ENCODE measurements at places on chromosomes 16 and 17.

GRCh38 chr16:72029567-72030271, 21.2 kb downstream of the DHODH start:
- DNase-seq: no peak

GRCh38 chr17:4679658-4680057, 24.3 kb downstream of the PELP1 start:
- DNase-seq: peak; percentile 43

DNA sequence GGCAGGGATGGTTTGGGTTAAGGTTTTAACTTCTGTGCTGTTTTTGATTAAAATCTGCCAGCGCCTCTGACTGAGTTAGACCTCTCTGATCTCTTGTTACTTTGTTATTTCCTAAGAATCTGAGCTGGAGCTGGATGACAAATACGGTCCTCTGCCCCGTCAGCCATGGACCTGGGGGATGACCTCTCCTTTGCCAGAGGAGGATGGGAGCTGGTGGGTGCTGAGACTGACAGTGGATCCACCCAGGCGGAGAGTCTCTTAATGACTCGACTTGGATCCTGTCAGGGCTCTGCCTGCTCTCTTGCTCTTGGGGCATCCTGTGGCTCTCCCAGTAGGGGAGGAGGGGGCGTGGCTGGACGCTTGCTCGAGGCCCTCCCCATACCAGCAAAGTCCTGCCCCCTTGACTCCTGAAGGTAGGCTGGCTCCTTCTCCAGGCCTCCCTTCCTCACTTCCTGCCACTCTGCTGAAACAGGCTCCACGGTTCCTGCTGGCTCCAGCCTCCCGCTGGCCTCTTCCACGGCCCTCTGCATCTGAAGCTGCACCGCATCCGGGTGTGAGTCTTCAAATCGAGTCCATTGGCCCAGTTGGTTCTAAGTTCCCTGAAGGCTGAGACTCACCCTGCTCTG, 24.8 kb upstream of the MAP3K14 start:
- DNase-seq: peak; percentile 88

- DNase-seq: no peak
These were observed 32.9 kb downstream of the SNX29 start for GRCh38 chr16:12009462-12009861.

DNA sequence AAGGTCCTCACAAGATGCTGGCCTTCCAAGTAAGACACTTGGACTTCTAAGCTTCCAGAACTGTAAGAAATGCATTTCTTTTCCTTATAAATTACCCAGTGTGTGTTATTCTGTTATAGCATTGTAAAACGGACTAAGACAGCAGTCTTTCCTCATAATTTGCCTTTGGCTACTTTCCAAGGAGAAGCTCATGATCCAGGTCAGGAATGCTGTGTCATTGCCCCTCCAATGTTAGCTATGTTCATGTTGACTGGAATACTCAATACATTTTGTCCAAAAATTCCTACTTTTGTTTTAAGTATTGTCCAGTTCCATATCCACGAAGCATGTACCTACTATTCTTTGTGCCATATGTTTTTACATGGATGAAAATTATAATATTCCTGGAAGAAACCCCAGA, 234.6 kb downstream of the HS3ST3A1 start:
- DNase-seq: no peak

DNA sequence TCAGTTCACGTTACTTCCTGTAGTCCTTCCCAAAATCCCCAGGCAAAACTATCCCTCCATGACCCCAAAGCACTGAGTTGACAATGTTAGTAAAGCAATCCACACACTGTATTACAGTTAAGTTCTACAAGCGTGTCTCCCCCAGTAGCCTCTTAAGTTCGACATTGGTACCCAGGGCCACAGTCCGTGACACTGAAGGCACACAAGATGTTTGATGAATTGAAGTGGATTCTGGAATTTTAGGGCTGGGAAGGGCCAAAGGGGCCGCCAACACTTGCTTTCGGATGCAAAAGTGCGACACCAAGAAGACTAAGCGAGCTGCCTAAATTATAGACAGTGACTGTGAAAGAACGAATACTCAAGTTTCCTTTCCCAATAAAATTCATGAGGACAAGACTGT, 1.5 kb downstream of the VPS35 start:
- no peak for DNase-seq

DNA sequence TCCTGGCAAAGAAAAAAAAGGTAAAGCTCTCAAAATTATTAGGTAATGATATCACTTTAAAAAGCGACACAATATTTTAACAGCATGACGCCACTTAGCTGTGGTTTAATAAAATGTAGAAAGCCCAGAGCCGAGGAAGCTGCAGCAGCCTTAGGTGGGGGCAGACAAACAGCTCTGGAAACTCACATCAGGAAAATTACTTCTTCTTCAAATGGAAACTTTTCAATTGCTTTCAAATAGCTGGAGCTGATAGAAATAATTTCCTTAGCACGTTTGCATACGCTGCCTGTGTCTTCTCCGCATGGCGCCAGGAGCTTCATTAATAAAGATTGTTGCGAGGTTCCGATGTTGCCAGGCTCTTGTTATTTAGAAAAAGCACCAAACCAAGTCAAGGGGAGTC, 835.3 kb upstream of the EEF2KMT start:
- no peak for DNase-seq

GRCh38 chr16:85851034-85851785, 47.8 kb upstream of the IRF8 start:
- DNase-seq: no peak

GRCh38 chr17:42920922-42921321, 20.3 kb downstream of the G6PC1 start:
- DNase-seq: no peak

GRCh38 chr17:15907290-15907689, 37.6 kb upstream of the ADORA2B start:
- DNase-seq: no peak

DNA sequence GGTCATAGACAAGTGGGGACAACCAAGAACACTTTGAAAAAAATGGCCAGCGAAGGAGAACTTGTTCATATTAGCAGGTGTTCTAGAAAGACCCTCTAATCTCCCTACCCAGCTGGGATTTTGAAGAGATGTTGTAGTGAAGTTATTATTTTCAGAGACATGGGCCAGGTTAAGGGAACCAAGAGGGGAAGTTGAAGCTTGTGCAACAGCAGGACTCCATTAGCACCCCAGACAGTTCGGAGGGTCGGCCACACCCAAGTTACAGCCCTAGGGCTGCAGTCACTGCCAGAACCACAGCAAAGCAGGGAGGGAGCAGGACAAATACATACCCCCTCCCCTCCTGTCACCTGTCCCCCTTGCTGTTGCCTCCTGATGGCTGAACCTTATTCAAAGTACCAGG, 42.3 kb downstream of the WSB1 start:
- no peak for DNase-seq

GRCh38 chr16:85523602-85524364, 89.3 kb upstream of the GSE1 start:
- DNase-seq: peak; percentile 33

DNA sequence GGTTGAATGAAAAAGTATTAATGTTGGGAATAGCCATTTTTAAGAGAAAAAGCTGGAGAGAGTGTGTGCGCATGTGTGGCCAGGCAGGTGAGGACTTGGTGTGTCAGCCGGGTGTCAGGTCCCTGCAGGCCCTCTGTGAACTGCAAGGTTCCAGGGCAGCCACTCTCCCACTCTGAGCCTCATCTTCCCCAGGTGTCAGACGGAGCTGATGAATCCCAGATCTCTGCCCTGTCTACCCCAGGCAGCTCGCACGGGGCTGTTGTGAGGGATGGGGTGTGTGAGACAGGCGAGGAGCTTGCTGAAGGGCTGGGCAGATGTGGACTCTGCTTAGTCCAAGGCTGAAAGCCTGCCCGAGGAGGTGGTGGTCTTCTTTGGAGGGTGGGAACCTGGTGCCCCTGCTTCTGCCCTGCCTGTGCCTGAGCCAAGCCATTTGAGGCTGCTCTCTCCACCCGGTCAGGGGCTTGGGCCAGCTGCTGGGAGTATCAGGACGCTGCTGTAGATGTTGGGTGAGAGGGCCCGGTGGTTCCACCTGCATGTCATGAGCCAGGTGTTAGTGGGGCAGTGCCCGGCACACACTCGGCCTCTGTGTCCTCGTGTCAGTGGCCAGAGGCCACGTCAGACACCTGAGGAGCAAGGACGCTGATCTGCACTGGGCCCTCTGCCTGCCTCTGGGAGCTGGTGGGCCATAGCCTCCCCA, 122.4 kb downstream of the RAB11FIP4 start:
- DNase-seq: no peak

GRCh38 chr17:14004927-14005620, 64.2 kb upstream of the COX10 start:
- DNase-seq: no peak

DNA sequence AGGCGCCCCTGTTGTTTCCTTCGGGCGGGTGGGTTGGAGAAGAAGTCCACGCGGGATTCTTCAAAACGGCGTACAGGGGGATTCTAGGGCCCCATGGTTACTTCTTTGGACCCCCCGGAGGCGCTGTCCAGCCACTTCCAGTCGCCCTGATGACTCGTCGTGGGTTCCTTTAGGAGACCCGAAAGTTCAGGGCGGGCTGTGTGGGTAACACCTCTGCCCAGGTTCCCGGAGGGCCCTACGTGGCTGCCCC, 716 bp upstream of the HIC1 start:
- DNase-seq: no peak

GRCh38 chr16:88736496-88736895, 30.2 kb downstream of the CTU2 start:
- DNase-seq: no peak

DNA sequence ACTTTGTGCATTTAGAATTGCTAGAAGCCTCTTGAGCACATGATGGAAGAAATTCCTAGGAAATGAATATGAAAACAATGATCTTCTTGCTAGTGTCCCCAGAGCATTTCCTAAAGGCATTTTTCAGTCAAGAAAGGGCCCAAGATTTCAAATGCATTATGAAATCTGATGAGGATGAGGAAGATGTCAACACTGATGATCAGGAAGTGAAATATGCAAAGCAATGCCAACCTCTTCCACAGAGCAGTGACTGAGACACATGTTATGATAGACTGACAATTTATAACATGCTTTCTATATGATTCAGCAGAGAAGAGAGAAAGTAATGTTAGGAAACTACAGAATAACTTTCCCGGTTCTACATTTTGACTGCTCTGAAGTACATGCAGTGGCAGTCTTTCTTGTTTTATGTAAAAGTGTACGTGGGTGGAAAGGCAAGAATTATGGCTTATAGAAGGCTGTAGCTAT, 859.1 kb upstream of the GOT2 start:
- DNase-seq: peak; percentile 83

DNA sequence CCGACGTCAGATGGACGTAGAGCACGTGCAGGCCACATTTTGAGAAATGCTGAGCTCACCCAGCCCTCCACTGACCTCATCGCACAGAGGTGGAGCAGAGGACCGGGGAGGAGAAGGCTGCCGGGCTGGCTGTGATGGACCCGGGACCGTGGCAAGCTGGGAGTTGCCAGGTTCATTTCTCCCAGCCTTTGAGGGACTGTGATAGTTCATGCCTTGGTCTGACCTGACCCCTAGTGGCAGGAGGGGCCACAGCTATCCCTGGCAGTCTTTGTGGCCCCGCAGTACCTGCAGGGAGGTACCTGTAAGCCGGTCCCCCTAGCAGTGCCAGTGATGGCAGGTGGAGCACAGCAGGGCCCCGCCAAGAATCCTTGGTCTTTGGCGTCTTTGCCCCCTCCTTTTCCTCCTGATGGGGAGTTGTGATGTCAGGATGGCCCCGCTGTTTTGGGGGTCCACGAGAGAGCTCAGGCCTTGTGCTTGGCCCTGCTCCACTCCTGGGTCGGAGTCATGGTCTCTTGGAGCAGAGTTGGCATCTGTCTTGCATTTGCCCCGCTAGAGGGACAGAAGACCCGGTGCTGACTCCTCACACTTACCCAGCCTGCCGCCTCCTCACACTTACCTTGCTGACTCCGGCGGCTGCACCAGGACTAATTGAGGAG, 50.4 kb downstream of the OR1D5 start:
- peak; percentile 85 for DNase-seq

DNA sequence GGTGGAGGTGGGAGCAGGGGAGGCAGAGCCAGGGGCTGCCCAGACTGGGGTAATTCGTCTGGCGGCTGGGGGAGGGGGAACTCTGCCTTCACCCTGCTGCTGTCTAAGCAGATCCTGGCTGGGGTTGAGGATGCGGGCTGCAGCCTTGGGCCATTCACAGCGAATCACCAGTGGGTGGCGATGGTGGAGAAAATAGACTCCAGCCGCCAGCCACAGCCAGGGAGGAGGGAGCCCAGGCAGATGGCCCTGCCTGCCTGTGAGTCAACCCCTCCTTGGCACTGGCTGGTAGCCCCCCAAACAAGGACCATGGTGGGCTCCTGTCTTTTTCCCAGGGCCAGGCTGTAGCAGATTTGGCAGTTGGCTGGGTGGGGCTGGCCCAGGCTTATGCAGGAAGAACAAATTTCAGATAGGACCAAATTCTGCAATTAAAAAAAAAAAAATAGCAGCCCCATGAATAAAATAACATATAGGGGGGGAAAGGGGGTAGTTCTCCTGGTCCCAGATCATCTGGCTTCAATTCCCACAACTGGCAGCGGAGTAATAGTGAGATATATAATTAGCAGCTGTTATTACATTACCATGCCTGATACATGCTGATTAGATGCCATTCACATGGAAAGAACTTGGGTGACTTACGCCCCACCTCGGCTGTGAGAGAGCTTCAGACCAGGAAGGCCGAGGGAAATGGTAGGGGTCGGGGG, 41.5 kb upstream of the CDH5 start:
- no peak for DNase-seq

DNA sequence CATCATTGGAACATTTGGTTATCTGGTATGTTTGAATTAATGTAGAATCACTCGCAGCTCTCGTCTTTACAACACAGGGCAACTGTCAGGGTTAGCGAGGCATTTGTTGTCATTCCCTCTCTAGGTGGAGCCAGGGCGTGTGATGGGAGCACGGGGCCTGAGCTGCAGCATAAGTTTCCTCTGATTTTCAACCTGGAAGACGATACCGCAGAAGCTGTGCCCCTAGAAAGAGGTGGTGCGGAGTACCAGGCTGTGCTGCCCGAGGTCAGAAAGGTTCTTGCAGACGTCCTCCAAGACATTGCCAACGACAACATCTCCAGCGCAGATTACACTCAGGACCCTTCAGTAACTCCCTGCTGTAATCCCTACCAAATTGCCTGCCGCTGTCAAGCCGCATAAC, 37.2 kb downstream of the WIPI1 start:
- no peak for DNase-seq

DNA sequence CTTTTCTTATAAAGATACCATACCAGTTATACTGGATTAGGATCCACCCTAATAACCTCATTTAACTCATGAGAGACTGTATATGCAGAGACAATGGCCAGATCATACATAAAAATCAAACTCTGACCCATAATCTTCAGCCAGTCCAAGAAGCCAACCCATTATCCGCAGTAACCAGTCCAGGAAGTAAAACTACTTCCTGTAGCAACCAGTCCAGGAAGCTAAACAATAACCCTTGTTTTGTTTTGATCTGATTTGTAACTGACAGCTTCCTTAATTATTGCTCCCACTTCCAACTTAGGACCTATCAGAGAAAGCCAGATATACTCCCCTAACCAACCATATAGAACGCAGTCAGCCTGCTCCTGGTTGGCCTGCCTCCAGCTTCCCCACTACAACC, 19.2 kb upstream of the SSTR2 start:
- no peak for DNase-seq
